DMS79 treated with DMSO at 0.1 percent for 48 hours (cell line): ENCODE measurements at places on chromosomes 12 and 14.

- DNase-seq = no peak
Observed at GRCh38 chr12:47939009-47939601, 24.3 kb upstream of the TMEM106C start.

- DNase-seq = no peak
Observed at GRCh38 chr12:116456330-116457082, 102.7 kb upstream of the MAP1LC3B2 start.

DNA sequence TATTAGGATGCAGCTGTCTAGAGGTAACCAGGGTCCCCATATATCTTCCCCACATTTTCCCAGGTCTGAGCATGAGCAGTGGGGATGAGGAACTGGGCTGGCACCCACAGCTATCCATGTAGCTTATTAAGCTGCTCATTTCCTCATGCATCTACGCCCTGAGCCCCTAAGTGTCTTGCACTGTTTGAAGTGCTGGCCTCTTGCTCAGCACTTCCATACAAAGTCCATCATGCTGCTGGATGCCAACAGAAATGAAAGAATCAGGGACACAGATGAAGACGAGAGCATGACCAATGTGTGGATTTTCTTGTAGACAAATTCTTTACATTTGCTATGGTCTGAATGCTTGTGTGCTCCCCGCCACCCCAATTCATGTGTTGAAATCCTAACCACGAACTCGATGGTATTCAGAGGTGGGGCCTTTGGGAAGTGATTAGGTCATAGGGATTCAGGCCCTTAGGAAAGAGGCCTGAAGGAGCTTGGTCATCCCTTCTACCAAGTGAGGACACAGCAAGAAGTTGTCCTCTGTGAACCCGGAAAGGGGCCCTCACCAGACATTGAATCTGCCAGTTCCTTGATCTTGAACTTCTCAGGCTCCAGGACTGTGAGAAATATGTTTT, 54.5 kb downstream of the C12orf75 start:
- no peak for DNase-seq

DNA sequence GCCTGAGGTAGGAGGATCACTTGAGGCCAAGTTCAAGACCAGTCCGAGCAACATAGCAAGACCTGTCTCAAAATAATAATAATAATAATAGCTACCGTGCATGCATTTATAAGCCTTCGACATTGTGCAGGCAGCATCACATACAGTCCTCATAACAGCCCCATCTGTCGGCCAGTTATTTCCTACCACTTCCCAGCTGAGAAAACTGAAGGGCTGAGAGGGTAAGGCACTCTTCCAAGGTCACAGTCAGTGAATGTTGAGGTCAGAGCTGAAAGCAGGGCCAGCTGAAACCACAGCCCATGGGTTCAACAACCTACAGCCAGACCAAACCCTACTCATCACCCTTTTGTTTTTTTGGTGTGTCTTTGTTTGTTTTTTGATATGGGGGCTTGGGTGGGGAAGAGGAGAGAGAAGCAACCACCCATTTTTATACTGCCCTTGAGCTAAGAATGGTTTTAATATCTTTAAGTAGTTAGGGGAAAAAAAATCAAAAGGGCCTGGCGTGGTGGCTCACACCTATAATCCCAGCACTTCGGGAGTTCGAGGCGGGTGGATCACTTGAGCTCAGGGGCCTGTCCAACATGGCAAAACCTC, 16.8 kb upstream of the ITPK1 start:
- DNase-seq = no peak

DNA sequence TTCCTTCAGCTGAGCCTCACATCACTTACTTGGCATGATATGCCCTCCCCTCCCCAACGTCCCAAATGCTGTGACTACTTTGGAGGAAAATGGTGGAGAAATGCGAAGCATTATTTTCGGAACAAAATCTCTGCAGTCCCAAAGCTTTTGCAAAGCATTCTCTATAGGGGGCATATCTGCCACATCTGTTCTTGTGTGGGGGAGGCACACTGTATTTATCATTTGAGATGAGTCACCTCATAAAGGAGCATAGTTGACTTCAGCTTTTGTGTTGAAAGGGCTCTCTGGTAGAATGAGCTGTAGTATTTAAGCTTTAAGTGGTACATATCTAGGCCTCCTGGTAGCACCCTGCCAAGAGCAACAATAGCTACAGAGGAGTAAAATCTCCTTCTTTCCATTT, 447.5 kb downstream of the ADAMTS20 start:
- DNase-seq = no peak
